ENCODE measurements at places on chromosomes 6 and 20.
A peak's percentile ranks its signal among the peaks of the same experiment; 100 is the strongest.

- DNase-seq = no peak
Observed at GRCh38 chr6:97586344-97586743, 303.3 kb upstream of the MMS22L start.

GRCh38 chr6:29295181-29295585 is 6.3 kb upstream of the OR14J1 start:
- DNase-seq = no peak

DNA sequence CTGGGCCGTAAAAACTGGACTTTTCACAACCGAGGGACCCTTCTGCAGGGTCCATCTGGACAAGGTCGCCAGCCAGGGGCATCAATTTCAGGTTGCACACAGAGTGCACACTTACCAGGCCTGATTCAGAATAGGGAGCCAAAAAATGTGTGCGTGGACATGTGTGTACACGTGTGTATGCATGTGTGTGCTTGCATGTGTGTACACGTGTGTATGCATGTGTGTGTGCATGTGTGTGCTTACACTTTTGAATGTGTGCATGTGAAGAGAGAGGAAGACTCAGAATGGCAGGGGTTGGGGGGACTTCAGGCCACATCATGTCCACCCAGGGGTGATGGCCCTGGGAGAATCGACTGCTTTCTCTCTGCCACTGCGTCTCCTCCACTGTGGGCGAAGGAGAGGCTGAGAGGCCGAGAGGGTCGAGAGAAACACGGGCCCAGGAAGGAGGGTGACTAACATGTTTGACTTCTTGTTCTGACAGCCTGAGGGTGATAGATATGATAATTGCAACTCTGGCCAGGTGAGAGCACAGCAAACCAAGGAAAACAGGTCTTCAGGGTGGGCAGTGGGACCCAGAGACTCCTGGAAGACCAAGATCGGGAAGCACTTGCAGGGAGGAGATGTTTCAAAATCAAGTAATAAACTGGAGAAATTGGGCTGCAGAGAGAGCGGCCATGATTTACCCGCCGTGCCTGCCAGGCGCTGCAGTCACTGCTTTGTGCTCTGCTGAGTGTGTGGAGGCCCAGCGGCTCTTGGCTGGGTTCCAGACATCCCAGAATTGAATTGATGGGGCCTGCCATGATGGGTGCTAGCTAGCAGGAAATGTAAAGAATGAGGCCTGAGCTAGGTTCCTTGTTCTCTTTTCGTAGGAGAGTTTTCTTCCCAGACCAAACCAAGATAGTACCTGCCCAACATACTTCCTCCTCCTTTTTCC is 310.8 kb downstream of the QKI start:
- no peak for DNase-seq

- no peak for DNase-seq
Observed at GRCh38 chr6:100366419-100366818, 98.3 kb downstream of the SIM1 start.

DNA sequence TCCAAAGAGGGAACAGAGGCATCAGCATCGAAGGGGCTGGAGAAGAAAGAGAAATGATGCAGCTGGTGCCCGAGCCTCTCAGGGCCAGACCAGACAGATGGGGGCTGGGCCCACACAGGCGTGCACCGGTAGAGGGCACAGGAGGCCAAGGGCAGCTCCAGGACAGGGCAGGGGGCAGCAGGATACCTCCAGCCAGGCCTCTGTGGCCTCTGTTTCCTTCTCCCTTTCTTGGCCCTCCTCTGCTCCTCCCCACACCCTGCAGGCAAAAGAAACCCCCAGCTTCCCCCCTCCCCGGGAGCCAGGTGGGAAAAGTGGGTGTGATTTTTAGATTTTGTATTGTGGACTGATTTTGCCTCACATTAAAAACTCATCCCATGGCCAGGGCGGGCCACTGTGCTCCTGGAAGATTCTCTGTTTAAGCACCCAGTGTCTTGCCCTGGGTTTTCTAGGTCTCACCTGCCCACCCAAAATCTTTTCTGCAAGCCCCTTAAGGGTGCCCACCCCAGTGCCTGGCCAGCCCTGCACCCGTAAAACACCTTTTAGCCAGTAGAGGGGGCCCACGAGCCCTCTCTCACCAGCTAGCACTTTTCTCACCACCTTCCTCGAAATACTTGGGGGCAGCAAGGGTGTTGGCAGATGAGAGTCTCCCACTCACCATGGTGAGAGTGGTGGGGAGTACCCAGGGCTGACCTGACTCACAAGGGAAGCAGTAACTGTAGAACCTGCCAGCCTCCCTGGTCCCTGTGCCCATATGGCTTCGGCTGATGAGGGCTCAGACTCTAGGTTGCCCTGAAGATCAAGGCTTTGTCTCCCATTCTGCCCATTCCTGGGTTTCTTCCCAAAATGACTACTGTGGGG is 35.7 kb upstream of the ID1 start:
- peak; percentile 45 for DNase-seq

- DNase-seq = no peak
Observed at GRCh38 chr6:90297867-90298381, 1.3 kb upstream of the BACH2 start.

GRCh38 chr6:150600301-150601017 is 774 bp downstream of the PLEKHG1 start:
- peak; percentile 29 for DNase-seq

DNA sequence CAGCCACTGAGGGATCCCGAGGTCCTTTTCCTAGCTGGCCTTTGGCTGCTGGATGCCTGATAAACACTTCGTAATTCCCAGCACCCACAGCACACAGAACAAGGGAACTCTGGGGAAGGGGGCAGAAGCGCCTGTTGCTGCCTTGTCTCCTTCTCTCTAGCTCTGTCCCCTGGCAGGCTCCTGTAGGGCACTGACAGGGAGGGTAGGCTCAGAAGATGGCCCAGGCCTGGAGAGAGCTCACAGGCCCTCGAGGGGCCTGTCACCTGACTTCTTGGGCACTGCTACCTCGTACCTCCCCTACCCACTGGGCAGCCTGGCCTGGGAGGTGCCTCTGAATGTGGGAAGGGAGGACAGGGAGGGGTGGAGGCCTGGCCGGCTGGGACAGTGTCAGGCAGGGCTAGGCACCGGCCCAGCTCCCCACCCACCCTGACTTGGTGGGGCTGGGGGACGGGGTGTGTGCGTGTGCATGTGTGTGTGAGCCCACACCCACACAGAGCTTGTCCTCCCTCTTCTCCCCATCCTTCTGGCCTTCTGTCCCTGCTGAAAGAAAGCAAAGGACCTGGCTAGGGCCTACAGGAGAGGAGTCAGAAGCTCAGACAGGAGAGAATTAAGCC is 18.1 kb downstream of the C6orf132 start:
- no peak for DNase-seq

DNA sequence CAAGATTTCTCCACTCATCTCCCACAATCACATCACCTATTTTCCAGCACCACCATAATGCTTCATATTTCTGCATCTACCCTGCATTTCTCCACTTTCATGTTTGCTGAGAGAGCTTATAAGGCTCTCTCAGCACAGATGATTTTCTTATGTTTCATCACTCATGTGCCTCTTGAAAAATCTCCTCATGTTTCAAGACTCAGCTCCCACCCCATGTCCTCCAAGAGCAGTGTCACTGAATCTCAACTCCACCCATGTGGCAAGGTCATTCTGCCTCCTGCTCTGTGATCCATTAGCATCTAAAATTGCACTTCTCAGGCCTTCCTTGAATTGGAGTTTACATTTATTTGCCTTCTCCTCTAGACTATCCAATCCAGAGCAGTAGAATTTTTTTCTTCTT is 178.7 kb upstream of the IRAK1BP1 start:
- no peak for DNase-seq

DNA sequence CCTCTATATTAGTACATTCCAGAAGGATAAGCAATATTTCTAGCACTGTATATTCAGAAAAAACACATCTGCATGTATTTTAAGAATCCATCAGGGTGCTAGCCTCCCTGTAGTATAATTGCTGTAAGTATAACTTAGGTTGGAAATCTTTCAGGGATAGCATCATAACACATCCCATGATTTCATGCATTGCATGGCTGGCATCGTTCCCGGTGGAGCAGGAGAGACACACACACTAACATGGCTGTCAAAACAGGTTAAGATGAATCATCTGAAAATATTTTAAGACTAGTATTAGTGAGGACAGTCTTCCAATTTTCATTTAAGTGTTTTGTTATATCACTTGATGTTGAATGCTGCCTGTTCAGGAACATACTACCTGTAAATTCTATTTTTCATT is 32.1 kb upstream of the CENPW start:
- DNase-seq = no peak

- no peak for DNase-seq
Observed at GRCh38 chr20:47354714-47355488, 1.6 kb downstream of the ZMYND8 start.

- no peak for DNase-seq
Observed at GRCh38 chr6:169320013-169320412, 66.4 kb upstream of the THBS2 start.

- no peak for DNase-seq
Observed at GRCh38 chr6:169921217-169921616, 169.8 kb downstream of the ERMARD start.

- DNase-seq = no peak
Observed at GRCh38 chr20:19976595-19977372, 40.4 kb upstream of the NAA20 start.

GRCh38 chr6:2229039-2229438 is 16.4 kb downstream of the GMDS start:
- no peak for DNase-seq

- DNase-seq = no peak
Observed at GRCh38 chr6:116413357-116413756, 42.6 kb downstream of the DSE start.

DNA sequence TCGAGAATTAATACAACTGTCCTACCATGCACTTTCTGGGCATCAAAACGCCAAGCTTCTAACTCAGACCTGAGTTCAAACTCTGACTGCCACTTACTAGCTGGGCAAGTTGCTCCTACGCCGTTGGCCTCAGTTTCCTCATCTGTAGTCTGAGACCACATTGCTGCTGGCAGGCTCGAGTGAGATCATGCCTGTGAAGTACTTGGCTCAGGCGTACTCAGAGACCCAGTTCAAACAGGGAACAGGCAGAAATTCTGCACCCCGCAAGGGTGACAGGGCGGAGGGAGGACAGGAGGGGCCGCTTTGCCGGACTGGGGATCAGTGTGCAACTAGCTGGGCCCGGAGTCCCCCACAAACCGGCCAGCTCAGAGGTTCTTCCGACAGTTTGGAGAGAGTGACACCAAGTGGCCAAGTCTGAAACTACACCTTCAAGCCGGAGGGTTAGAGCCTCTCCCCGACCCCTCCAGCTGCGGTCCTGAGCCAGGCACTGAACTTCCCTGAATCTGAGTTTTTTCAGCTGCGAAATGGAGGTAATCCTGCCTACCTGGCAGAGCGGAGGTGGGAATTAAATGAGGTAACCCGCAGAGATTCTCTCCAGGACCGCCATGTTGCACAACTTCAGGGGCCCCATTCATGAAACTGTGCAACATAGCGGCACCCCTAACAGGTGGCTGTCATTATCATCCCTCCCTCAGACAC is 46.0 kb upstream of the PTPN1 start:
- DNase-seq = no peak

DNA sequence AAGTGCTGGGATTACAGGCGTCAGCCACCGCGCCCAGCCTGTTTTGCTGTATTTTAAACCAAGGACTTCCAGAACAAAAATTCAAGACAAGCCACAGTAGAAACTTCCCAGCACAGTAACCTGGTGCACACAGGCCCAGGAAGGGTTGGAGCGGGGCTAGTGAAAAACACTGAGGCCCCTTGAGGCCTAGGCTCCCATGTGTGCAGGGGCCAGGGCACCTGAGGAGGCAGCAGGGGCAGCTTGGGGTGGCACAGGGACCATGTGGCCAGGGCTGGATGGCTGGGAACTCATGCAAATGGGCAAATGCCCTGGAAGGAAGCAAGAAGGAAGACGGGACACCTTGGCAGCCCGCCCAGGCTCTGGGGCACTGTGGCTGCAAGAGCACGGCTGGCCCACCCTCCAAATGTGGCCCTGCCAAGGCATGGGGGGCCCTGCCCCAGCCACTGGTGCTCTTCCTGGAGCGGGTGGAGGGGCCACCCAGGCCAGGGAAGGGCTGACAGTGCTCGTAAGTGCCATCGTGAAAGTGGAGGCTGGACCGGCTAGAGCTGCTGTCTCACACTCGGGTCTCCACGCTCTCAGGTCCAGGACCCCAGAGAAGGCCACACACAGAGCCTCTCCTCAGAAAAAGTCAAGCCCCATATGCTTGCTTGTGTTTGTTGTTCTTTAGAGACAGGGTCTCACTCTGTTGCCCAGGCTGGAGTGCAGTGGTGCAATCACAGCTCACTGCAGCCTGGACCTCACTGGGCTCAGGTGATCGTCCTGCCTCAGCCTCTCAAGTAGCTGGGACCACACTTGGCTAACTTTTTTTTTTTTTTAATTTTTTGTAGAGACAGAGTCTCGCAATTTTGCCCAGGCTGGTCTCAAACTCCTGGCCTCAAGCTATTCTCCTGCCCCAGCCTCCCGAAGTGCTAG is 10.3 kb downstream of the SLC2A4RG start:
- DNase-seq = no peak

DNA sequence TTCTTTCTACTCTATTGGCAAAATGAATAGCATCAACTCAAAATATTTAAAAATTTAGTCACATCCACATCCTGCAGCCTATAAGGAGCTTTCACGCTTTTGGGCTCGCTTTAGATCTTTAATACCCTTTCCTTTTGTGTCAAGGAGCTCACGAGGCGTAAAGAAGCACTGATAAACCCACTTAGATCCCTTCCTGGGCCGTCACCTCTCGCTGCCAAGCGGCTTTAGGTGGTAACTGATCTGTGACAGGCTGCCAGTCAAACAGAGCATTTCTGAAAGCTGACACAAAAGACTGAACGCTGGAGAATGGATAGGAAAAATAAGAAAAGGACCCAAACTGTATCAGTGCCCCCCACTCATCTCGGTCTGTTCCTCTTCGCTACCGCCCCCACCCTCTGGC is 385.7 kb upstream of the MMS22L start:
- no peak for DNase-seq

DNA sequence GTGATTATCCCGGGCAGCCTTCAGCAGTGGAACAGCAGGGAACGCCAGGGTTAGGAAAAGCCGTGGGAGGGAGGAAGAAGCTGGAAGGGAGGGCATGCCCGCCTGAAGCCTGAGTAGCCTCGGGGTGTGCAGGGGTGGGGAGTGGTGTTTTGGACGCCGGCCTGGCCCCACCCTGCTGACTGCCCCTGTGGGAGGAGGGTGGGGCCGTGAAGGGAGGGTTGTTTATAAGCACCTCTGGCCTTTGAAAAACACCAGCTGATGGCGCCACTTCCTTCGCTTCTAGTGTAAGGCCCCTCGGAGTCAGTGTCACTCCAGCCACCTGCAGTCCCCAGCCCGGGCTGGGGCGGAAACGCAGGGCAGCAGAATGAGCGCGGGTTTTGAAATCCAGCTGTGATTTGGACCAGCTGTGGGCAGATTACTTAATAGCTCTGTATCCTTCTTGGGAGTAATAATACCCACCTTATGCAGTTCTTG is 52.8 kb upstream of the BMP6 start:
- DNase-seq = no peak

GRCh38 chr6:88490908-88491264 is 324.7 kb upstream of the CNR1 start:
- DNase-seq = no peak
